ENCODE measurements at places on chromosomes 11 and 22. TPM values are rescaled to one million over a fixed set of nuclear protein-coding genes. Genes with fewer than 3 reads are reported as not detected.
A peak's percentile ranks its signal among the peaks of the same experiment; 100 is the strongest.

DNA sequence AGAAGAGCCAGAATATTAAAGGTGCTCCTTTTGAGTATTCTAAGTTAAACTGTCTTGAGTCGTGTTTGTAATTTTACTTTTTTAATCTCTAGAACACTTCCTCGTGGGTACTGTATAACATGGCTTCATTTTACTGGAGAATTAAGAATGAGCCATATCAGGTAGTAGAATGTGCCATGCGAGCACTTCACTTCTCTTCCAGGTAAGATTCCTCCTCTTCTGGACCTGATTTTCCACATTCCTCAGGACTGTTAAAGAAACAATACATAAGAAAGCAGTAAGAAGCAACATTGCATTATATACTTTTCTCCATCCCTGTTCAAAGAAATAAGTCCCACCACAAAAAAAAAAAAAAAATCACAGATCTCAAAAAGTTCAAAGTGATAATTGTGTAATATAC is 37.9 kb downstream of the TTC17 start:
- no peak for DNase-seq

The ABCC8 gene
- not detected for total RNA-seq

GRCh38 chr22:49791682-49792081 is 36.0 kb downstream of the BRD1 start:
- no peak for DNase-seq

The MIAT gene
- 1.3 TPM for total RNA-seq

- no peak for DNase-seq
These were observed 21.9 kb upstream of the PARVG start for GRCh38 chr22:44158816-44159215.

The PCNX3 gene
- total RNA-seq, result 32.4 TPM

DNA sequence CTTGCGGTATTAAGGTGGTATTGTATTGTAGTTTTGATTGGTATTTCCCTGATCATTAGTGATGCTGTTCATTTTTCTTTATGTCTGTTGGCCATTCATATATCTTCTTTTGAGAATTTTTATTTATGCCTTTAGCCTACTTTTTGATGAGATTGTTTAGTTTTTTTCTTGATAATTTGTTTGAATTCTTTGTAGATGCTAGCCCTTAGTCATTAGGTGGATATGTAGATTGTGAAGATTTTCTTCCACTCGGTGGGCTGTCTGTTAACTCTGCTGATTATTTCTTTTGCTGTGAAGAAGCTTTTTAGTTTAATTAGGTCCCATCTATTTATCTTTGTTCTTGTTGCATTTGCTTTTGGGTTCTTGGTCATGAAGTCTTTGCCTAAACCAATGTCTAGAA is 115.4 kb downstream of the VPREB1 start:
- no peak for DNase-seq

The C11orf86 gene
- not detected for total RNA-seq

DNA sequence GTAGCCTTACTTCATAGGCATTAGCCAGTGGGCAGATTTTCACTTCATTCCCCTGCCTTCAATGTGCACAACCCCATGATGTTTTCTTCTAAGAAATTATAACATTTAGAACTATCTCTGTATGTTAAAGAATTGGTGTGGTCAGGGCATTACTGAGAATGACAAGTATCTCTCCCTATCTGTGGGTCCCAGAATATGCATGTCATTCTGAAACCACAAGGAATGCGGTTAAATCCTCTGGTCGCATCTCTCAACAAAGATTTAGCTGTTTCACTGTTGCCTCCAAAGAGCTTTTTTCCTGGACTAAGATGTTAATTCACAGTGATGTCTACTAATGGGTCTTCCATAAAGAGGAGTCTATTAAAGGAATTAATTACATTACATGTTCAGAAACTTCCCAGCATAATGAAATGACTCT is 62.7 kb downstream of the LIF start:
- DNase-seq, result peak; percentile 77

DNA sequence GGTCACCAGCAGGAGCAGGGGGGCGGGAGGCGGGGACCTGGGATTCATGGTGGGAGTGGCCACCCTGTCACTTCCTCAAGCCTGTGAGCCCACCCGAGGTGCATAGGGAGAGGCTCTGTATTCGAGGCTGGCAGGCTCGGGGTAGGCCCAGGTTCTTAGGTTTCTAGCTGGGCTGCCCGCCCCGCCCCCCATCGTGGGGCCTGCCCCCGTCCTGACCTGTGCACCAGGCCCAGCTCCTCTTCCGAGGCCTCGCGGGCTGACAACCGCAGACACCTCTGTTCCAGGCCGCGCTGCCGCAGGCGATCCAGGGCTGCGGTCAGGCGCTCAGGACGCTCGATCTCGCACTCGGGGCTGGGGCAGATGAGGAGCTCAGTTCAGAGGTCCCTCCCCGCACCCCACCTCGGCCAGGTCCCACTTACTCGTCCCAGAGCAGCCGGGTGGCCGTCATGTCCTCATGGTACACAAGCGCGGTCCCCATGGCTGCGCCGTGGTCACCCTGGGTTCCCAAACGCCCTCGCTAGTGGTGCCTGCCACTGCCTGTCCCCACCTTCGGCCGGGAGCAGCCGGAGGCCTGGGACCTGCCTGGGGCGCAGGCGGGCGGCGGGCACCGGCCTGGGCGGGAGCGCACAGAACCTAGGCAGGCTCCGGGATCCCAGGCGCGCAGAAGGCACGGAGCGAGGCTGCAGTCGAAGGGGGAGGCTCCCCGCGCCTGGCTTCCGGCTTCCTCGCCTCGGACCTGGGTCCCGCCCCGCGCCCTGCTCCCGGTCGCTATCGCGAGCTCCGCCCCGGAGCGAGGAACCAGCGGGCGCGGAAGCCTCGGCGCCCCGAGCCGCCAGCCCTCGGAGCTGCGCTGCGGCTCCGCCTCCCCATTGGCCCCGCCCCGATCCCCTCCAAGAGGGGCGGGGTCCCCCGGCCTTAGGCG is at the start of gene HDAC10:
Gene HDAC10, minus strand, starts transcription at position 711 of the 922 bp plus-strand sequence. Its CDS starts 233 bp downstream, at position 478.
- DNase-seq, result peak; percentile 82

DNA sequence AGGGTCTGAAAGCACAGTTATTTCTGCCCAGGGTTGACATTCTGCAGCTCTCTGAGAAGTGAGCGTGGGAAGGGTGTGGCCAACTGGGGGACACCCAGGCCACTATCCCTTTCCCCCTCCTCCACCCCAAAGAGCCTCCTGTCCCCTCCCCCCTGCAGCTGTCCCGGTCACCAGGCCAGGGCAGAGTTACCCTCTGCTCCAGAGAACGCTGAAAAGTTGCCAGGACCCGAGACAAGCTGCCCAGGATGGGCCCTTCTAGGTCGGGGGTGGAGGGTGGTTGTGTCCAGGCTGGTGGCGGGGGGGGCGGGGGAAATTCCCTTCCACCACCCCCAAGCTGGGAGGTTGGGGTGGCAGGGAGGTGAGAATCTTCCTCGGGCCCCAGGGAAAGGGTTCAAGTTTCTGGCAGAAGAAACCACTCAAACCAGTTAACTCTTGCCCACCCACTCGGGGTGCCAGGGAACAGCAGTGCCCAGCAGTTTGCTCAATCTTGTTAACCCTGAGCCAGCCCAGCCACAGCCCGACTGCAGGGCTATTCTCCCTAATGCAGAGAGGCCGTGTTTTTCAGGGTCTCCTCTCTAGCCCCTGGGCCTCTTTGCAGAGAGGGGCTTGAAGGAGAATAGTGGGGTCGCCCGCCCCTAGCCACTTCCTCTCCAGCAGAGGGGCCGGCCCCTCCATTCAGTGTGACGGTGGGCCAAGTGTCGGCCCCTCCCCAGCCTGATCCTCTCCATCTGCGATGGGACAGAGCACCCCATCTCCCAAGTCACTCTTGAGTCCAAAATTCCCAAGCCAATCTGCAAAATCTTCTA is 697 bp downstream of the LGALS1 start:
- DNase-seq, result no peak

The MMP27 gene
- not detected for total RNA-seq

DNA sequence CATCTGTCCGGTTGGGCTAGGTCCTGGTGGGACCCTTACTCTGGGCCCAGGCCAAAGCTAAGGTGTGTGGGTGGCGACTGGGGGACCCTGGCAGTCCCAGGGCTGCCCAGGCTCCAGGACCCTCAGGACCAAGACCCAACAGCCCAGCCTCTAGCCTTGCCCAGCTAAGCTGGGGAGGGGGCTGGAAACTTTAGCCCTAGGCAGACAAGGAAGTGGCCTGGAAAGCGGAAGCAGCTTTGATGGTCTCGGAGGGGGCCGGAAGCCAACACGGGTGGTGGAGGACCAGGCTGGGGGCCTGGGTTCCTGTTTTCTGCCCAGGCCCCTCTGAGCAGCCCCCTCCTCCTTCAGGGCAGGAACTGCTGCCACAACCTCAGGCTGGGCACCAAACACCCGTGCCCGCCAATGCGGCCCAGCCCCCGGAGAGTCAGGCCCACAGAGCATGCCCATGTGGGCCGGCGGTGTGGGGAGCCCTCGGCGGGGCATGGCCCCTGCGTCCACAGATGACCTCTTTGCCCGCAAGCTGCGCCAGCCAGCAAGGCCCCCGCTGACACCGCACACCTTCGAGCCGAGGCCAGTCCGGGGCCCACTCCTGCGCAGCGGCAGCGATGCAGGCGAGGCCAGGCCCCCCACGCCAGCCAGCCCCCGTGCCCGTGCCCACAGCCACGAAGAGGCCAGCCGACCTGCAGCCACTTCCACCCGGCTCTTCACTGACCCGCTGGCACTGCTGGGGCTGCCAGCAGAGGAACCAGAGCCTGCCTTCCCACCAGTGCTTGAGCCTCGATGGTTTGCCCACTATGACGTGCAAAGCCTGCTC is 2.8 kb downstream of the SIPA1 start:
- DNase-seq, result no peak

DNA sequence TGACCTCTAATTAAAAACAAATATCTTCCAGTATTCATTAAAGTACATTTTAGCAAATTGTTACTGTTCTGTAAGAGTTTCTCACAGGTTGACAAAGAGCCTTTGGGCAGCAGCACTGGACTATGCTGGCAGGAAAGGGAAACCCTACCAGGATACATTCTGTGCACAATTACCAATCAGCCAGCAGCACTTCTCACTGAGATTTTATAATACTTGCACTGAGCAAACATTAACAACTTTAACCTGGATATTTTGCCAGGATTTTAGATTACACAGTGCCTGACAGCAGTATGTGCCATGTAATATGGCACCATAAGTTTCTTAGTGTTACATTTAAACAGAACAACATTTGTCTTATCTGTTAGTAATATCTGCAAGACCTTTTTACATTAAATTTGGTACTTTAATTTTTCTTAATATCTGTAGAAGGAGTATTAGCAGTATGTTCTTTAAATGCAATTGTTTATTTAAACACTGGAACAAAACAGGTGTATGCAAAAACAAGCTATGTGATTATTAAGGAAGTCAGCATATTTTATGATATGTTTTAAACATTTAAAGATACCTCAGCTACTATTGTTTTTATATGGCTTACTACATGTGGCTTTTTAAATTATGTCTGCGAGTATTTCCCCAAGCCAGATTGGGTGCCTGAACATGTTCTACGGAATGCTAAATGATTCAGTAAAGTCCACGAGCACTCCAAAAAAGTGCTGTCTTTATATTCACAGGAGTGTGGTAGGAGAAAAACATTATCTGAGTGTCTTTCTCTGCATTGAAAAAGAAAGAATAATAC is 699.0 kb upstream of the LUZP2 start:
- DNase-seq, result no peak

The SLC15A3 gene
- total RNA-seq, result 13.0 TPM

GRCh38 chr11:128757886-128758612 is 64.2 kb downstream of the FLI1 start:
- no peak for DNase-seq

DNA sequence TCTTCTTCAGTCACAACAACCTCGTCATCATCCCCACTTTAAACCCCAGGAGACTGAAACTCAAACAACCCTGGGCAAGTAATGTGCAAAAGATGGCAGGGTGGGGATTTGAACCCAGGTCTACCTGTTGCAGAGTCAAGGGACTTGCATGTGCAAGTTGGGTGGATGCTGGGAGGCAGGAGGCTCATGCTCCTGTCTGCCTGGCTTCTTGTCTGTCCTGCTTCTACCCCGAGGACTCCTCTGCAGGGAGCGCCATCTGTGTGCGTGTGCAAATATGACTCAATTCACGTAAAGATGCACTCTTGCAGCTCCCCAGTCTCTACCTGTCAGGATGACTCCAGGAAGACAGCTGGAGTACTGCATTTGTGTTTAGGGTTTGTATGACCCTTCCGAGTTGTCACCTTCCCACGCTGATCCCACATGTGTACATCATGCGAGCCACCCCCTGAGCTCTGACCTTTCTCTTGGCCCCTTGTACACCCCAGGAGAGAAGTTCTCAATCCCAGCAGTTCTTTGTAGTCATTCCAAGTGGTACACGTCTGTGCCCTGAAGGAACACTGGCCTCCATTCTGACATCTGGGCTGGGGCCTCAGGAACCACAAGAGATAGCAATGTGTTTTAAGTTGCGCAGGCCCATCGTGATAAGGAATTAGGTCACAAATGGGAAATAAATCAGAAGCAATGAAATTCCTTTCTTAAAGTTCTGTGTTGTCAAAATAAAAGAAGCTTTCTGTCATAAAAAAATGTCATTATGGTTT is 95.7 kb downstream of the CWC15 start:
- peak; percentile 90 for DNase-seq

- DNase-seq, result peak; percentile 73
These were observed 50.7 kb downstream of the RRAS2 start for GRCh38 chr11:14308114-14308896.

- DNase-seq, result no peak
These were observed 333.3 kb downstream of the MIAT start for GRCh38 chr22:26990503-26991189.

All from fibroblast of villous mesenchyme (primary cell).